ENCODE measurements at places on chromosomes 3 and 15. TPM values are rescaled to one million over a fixed set of nuclear protein-coding genes. Genes with fewer than 3 reads are reported as not detected.

DNA sequence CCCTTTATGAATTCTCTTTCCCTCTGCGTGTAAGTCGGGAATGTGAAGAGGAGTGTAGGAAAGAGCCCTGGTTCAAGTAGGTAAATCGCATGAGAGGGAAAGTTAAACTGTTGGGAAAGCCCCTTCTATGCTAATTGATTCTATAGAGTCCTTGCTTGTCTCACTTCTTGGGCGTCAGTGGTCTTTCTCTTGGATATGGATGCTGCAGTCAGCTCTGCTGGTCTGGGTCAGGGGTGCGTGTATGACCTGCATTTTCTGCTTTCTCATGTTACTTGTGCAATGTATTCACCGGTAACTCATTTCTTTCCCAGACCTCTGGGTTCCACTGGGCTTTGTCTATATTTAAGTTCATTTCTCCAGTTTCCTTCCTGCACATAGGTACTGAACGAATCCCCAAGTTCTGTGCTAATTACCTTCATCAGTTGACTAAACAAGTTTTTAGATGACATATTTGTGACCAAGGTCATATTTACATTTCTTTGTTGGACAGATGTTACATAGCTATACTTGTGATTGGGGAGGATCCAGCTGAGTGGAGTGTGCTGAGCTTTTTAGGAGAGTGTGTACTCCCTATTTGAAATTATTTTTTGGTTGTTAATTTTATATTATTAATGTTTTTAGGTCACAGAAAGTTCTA lies 1.4 kb downstream of the SETD5 start:
- DNase-seq: no peak

DNA sequence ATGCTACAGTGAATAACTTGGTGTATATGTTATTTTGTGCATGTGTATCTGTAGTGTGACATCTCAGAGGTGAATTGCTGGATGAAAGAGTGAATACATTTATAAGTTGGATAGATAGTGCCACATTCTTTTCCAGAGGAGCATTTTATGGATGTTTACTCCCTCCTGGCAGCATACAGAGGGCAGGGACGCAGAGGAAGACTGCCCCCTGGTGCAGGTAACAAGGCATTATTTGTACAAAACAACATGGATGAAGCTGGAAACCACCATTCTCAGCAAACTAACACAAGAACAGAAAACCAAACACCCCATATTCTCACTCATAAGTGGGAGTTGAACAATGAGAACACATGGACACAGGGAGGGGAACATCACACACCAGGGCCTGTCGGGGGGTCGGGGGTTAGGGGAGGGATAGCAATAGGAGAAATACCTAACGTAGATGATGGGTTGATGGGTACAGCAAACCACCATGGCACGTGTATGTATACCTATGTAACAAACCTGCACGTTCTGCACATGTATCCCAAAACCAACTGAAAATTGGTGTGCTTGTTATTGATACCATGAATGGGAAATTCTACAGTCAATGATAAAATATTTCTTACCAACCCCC lies 57.9 kb upstream of the CTXND1 start:
- DNase-seq: peak; percentile 42

GRCh38 chr15:27017168-27017809 lies 46.3 kb downstream of the GABRG3 start:
- peak; percentile 54 for DNase-seq

DNA sequence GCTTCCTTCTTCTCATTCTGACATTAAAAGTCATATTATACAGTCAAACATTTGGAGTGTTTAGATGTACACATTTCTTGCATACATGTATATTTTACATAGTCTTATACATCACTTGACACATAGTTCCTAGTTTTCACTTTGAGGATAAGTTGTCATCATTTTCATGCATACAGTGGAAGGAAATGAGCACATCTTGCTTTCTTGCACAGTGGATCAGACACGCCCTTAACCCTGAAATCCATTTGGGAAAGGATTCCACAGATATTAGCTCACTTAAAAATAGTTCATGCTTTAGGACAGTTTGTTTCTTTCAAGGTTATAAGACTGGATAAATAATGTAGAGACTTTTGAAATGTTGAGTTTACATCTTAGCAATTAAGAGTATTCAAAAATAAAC lies 148.6 kb upstream of the MME start:
- no peak for DNase-seq

DNA sequence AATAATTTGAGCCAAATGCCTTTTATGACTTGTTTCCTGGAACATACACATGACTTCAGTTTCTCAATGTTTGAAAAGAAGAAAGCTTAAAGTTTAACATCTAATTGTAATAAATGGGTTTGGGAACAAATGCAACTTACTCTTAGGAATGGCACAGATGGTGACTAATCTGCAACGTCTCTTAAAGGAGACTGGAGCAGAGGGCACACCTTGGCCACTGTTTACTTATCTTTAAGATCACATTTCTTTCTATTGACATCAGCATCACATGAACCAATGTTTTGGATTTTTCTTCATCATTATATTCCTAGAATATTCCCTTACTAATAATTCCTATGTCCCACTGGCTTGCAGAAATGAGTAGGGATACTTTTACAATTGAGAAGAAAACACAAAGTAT lies 229.5 kb downstream of the CHL1 start:
- DNase-seq: no peak

GRCh38 chr15:69616558-69616957 lies 163.9 kb downstream of the RPLP1 start:
- no peak for DNase-seq

DNA sequence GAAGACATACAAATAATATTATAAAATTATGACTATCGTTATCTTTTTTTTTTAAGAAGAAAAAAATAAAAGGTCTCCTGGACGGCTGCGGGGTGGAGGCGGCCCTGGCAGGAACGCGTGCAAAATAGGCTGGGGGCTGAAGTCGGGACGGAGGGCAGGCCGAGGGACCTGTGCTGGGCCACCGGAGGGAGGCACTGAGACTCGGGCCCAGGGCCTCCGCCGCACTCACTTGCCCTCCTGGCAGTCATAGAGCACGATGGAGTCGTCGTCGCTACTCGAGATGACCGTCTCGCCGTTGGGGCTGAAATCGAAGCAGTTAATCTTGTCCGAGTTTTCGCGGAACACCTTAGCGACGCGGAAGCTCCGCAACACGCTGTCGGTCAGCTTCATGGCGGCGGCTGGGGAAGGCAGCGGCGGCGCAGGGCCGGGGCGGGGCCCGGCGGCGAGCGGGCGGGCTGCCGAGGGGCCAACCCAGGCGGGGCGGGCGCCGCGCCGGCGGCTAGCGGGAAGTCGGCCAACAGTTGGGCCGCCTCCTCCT lies 408 bp downstream of the WDR82 start:
- DNase-seq: peak; percentile 67

- no peak for DNase-seq
Measured at GRCh38 chr3:188270423-188270972, 116.5 kb downstream of the LPP start.

- DNase-seq: no peak
Measured at GRCh38 chr15:89494941-89495637, 1.3 kb downstream of the RHCG start.

GRCh38 chr3:55339390-55339789 lies 147.7 kb downstream of the WNT5A start:
- no peak for DNase-seq

The HACL1 gene
- total RNA-seq: 48.7 TPM

All from hematopoietic multipotent progenitor cell (in vitro differentiated cells).